ENCODE measurements at places on chromosomes 6 and 20.
A peak's percentile ranks its signal among the peaks of the same experiment; 100 is the strongest.

- no peak for DNase-seq
Observed at GRCh38 chr6:15569035-15569995, 93.5 kb downstream of the DTNBP1 start.

GRCh38 chr6:121040831-121041230, 293.4 kb downstream of the TBC1D32 start:
- DNase-seq = no peak

GRCh38 chr20:44997171-44997570, 30.9 kb downstream of the STK4 start:
- no peak for DNase-seq

DNA sequence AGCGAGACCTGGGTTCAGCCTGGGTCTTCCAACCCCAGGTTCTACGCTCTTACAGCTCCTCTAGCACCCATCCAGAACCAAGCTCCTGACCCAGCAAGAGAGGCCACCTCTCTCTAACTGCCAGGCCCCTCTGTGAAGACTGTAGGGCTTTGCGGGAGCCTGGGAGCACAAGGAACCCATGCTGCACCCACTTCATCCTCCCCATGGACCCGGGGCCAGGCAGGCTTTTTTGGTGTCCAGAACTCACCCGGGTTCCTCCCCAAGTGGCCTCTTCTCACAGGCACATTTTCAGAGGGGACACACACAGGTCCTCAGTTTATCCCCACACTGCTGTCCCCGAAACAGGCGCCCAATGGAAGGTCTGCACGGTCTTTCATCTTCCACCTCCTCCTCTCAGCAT, 145.9 kb downstream of the SYNDIG1 start:
- no peak for DNase-seq

DNA sequence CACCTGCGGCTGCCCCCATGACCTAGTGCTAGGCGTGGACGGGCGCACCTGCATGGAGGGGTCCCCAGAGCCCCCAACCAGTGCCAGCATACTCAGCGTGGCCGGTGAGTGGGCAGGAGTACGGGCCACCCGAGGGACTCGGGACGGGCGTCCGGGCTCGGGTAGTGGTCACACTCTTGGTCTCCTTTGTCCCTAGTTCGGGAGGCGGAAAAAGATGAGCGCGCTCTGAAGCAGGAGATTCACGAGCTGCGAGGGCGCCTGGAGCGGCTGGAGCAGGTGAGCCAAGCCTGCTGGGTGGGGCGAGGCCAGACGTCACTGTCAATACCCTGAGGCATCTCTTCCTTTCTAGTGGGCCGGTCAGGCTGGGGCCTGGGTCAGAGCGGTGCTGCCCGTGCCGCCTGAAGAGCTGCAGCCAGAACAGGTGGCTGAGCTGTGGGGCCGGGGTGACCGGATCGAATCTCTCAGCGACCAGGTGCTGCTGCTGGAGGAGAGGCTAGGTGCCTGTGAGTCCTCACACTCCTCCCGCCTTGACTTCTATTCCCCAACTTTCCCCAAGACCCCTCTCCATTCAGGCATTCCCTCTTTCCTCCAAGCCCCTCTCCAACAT, 2.9 kb downstream of the EGFL8 start:
- no peak for DNase-seq

DNA sequence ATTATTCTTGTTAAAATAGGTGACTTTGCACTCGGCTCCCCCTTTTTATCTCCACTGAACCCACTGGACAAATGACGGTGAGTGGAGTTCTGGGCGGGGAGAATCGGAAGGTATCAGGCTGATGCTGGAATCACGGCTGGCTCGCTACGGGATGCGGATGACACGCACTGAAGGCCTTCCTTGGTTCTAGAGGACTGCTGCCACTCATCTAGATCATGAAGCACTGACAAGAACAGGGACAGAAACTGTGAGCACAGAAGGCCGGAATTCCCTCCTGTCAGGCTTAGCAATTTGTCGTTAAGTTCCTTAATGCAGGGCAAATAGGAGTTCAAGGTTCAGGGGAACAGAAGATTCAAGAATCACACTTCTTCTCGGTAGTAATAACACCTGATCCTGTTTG, 89.9 kb upstream of the MPC1 start:
- no peak for DNase-seq

GRCh38 chr6:131952886-131953509, 1.8 kb upstream of the CCN2 start:
- no peak for DNase-seq

DNA sequence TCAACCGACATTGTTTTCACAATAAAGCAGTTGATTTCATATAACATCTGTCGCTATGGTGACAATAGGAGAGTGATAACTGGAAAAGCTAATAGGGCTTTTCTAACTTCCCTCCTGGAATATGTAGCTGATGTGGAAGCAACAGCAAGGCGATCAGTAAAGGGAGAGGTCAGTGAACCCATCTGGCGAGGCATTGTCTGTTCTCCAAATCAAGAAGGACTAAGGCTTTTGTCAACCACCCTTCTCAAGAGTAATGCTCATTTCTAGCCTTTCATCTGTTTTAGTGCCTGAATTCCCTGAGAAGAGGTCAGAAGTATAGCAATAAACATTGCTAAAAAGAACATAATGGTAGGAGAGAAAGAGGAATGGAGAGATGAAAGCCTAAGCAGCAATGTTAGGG, 201.3 kb downstream of the AKAP7 start:
- no peak for DNase-seq

DNA sequence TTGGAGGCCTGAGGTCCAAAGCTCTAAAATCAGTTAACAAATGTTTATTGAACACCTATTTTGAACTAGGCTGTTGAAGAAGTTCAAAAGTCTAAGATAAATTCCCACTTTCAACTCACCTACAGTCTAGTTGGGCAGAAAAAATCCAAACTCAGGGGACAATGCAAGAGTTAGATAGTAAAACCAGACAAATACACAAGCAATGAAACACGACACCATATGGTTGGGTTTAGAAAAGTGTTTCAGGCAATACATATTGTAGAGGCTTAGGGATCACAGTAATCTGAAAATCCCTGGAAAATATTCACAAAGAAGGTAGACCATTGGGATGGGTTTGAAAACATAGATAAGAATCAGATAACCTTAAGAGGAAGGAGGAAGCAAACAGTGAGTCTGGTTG, 1.3 kb upstream of the CARMIL1 start:
- DNase-seq = no peak

GRCh38 chr6:7087066-7087465, 20.7 kb upstream of the RREB1 start:
- DNase-seq = no peak

DNA sequence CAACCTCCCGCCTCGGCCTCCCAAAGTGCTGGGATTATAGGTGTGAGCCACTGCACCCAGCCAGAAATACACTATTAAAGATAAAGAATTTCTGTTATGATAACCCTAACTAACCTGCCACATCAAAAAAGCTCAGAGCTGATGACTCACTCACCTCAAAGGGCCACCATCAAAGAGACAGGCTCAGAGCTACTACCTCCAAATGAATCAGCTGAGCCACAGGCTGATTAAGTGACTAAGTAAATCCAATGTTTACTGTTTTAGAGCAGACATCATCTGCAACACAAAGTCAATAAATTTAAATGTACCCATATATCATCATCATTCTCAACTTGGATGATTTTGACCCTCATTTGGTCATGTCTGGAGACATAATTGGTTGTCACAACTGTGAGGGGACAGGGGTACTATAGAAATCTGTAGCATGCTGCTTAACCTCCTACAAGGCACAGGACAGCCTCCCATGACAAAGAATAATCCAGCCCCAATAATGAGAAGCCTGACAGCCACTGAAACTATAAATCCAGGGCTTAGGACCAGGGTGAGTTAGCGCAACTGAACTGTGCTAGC, 106.5 kb downstream of the ATP9A start:
- DNase-seq = no peak

GRCh38 chr20:62405108-62405980, 1.7 kb downstream of the CABLES2 start:
- no peak for DNase-seq

GRCh38 chr6:34190504-34191122, 44.7 kb upstream of the GRM4 start:
- no peak for DNase-seq

DNA sequence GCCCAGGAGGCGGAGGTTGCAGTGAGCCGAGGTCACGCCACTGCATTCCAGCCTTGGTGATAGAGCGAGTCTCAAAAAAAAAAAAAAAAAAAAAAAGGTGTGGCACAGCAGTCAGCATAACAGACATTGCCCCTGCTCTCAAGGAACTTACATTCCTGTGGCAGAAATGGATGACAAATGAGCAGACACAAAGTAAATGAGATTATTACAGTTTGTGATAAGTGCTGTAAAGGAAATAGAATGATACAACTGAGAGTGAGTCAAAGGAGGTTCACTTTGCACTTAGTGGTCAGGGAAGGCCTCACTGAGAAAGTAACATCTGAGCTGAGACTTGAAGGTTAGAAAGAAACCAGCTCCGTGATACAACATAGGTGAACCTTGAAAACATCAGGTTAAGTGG, 36.4 kb downstream of the CEP250 start:
- no peak for DNase-seq

DNA sequence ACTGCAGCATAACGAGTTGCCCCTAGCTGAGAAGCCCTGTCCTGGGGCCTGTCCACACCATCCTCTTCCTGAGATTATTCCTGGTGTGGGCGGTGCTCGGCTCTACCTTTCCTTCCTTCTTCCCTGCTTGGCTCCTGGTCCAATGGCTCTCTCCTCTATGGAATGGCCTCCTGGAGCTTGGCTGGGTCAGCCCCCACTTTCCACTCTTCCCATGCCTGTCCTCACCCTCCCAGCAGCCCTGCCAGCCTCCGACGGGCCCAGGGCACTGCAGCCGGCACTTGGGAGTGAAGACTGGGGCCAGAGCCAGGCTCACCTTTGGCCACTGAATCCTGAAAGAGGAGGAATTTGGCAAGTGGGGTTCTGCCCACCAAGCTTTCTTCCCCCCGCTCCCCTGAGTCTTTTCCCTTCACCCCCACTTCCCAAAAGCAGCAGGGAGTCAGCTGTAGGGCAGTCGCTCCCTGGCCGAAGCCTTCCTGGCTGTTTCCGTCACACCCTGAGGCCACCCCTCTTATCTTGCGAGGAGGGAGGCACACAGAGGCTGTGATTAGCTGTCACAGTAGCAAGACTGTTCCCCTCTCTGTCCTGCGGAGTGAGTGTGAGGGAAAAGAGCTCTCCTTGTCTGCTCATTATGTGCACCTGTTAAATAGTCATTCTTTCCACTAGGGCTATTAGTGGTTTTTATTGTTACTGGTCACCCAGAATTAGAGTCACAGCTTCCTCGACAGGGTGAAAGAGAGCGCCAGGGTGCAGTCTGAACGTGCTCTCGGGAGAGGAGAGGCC, 6.3 kb upstream of the CDSN start:
- no peak for DNase-seq

GRCh38 chr20:12504779-12505178, 504.0 kb upstream of the SPTLC3 start:
- DNase-seq = no peak

- no peak for DNase-seq
Observed at GRCh38 chr6:130457605-130458004, 91.8 kb downstream of the TMEM200A start.

DNA sequence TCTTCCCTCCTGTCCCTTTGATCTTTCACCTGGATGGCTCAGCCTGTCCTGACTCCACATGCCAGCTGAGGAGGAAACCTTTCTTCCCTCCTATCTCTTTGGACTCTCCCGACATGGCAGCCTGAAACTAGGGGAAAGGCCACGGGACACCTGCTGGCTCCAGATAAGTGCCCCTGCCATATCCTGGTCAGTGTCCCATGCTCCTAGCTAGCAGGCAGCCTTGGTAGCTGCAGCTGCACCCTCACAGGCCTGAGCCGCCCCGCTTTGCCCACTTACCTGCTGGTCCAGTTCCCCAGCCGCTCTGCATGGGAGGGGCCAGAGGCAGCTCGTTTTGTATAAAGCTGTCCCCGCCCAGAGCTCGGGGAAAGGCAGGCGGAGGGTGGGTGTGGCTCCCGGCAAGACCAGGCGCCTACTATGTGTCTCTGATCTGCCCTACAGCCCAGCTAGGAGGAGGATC, 7.4 kb upstream of the SLC52A3 start:
- no peak for DNase-seq

- peak; percentile 54 for DNase-seq
Observed at GRCh38 chr6:142926494-142927270, 18.3 kb downstream of the HIVEP2 start.

DNA sequence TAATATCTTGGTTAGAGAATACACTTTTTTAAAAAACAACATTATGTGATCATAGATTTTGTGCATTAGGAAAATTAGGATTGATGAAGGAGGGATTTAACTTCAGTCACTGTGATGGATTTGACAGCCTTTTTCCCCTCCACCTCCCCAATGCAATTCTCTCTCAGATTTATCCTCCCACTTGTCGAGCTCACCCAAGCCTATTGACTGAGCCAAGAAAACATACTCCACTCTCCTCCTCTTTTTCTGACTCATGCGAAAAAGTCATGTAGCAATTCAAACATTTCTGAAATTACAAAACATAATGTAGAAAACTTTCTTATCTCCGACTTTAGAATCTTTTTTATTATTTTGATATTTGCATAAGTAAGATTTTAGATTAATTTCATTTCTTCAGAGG, 24.1 kb downstream of the KLHL32 start:
- DNase-seq = no peak

DNA sequence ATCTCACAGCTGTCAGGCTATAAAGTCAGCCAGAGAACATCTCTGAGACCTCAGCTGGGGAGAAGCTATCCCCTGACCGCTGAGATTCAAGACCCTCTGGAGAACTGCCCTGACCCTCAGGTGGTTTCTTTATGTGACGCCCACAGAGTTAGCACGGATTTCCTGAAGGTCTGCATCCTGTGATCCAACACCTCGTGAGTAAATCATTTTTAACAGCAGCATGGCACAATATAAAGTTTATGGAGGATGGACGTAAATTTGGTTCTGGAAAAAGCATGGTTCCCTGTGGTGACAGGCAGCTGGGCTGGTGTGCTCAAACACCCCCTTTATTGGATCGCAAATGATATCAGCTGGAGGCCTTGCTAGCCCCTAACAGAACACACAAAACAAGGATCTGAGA, 25.3 kb upstream of the TRAF3IP2 start:
- DNase-seq = no peak

GRCh38 chr6:83976037-83976755, 57.4 kb upstream of the MRAP2 start:
- DNase-seq = no peak
